ENCODE measurements at places on chromosomes 1 and 21.

DNA sequence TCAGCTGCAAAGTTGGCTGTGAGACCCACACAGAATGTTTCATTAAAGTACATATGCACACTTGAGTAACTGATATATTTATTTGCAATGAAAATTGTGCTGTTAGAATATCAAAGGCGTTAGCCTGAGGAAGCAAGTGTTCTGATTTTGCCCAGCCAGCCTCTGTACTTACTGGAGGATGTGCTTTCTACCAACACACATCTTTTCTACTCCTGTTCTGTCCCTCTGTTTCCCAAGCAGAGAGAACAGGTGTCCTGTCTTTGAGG lies 31.4 kb downstream of the ELAVL4 start:
- no peak for DNase-seq

- DNase-seq = no peak
Measured at GRCh38 chr1:78726686-78727085, 77.1 kb downstream of the IFI44 start.

- DNase-seq = peak; percentile 90
Measured at GRCh38 chr1:91804546-91805023, 81.4 kb downstream of the TGFBR3 start.

- no peak for DNase-seq
Measured at GRCh38 chr1:224828691-224829090, 100.8 kb upstream of the DNAH14 start.

GRCh38 chr1:1239614-1240347 lies 6.7 kb downstream of the C1QTNF12 start:
- DNase-seq = no peak

GRCh38 chr1:97875996-97876395 lies 44.8 kb downstream of the DPYD start:
- DNase-seq = no peak

- no peak for DNase-seq
Measured at GRCh38 chr1:200316148-200316803, 93.6 kb downstream of the ZNF281 start.

DNA sequence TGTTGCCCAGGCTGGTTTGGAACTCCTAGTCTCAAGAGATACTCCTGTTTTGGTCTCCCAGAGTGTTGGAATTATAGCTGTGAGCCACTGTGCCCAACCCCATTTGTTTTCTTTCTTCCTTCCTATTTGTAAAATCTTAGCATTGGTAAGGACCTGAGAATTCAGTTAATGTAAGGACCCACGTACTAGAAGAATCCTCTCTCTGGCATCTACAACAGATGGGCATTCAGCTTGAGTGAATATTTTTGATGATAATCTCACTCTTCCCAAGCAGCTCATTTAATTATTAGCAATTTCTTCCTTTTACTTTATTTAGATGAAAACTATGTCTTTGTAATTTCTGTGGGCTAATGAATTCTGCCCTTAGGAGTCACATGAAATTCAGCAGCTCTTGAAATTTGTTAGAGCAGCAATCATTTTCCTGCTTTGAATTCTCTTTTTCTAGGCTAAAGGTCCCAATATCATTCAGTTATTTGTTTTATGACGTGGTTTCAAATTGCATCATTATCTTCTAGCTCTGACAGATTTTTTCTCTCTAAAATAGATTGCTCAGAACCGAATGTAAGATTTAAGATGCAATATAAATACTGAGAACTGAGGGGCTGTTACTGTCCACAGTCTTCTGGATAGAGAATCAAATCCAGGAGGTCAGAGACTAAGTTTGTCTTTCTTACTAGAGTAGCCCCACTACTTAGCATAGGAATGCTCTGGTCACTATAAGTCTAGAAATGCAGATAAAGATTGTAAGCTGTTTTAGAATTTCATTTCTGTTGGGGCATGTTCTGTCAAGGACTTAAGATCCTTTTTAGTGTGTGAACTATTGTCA lies 59.4 kb downstream of the EPB41 start:
- DNase-seq = no peak

DNA sequence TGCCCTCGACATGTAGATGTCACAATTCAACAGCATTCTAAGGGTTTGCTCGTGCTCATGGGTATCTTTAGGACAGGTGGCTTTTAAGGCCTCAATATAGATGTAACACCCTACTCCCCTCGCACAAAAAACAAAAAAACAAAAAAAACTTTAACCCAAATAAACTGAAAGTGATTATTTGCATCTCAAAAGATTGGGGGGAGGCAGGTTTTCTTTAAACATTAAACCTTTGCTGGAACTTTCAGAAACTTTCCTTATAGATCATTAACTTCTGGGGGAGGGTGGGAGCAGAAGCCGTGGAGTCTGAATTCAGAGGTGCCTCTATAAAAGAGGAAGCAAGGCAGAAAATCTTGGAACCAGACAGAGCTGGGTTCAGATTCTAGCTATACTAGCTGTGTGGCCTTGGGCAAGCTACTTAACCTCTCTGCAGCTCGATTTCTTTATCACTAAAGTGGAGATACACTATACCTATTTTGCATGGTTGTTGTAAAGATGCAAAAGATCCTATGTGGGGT lies 3.2 kb upstream of the KIAA1614 start:
- no peak for DNase-seq

GRCh38 chr1:185427264-185427663 lies 110.2 kb upstream of the IVNS1ABP start:
- DNase-seq = no peak

DNA sequence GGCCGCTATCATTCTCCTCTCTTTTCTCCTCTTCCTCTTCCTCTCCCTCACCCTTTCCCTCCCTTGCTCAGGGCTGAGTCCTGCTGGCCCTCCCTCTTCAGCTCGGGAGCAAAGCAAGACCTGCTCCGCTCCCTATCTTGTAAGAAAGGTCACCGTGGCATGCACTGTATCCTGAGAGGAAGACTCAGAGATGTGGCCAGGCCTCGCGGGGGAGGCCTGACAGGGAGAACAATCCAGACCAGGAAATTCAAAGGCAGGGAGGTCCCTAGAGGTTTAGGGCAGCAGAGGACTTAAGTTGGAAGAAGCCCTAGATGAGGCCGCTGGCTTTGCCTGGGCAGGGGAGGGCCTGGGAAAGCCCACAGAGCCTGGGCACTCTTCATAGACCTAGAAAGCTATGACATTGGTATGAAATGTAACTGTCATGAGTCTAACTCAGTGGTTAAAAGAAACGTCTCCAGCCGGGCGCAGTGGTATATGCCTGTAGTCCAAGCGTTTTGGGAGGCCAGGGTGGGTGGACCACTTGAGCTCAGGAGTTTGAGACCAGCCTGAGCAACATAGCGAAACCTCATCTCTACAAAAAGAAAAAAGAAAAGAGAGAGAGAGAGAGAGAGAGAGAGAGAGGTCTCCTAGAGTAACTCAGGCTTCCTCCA lies 14.6 kb upstream of the PTAFR start:
- no peak for DNase-seq

- no peak for DNase-seq
Measured at GRCh38 chr1:223010582-223011504, 132.2 kb downstream of the TLR5 start.

DNA sequence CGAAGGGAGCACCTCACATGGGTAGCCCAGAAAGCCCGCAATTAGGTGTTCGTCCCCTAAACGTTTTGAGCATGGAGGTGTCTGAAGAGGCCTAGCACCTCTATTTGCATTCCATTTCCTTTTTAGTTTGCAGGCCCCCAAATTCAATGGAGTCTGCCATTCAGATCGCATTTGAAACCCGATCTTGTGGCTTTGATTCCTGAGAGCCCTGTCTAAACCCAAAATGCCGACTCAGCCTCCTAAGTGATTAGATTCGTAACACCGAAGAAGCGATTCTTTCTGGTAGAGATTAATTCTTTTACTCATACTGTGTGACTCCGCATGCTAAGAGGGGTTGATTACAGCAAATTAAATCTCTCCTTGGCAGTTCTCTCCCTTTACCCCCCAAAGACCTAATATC lies 415.2 kb upstream of the KAZN start:
- DNase-seq = no peak

DNA sequence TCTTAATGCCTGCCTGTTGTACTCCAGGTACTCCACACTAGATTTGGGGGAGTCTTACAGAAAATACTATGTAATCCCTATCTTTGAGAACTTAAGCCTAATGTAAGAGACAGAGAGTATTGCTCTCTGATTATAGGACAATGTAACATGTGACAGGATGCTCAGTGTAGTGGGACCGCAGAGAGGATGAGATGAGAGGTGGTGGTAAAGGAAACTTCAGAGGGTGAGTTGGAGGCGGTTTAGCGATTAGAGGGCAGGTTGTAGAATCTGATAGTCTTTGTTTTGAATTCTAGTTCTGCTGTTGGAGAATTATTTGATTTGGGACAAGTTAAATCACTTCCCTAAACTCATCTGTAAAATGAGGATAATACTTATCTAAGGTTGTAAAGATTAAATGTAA lies 5.4 kb downstream of the SOAT1 start:
- peak; percentile 71 for DNase-seq

GRCh38 chr1:165598676-165599059 lies 32.4 kb upstream of the MGST3 start:
- DNase-seq = no peak

- DNase-seq = no peak
Measured at GRCh38 chr1:8396786-8397406, 79.0 kb downstream of the SLC45A1 start.

DNA sequence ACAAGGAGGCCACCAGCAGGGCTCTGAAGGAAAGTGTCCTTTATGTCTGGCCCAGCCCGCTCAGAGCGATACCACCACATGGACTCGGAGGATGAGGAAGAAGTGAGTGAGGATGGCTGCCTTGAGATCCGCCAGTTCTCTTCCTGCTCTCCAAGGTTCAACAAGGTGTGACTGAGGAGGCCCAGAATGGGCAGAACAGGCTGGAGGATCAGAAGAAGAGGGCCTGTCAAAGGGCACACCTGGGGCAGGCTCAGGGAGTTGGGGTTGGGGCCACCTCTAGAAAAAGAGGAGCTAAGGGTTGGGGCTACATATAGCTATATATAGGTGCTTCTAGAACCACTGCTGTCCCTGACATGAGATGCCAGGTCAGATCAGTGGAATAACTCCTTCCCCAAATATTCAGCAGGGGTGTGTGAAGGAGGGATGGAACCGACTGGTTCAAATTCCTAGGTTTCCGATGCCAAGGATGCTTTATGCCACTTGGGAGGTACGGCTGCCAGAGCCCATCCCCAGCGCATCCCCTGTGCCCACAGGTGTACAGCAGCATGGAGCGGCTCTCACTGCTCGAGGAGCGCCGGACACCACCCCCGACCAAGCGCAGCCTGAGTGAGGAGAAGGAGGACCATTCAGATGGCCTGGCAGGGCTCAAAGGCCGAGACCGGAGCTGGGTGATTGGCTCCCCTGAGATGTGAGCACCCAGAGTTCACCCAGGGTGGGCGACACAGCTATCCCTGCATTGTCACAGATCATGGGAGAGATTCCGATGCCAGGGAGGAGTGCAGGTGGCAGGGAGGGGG lies 102.2 kb downstream of the PIK3R3 start:
- no peak for DNase-seq

All from activated CD4-positive, alpha-beta T cell treated with anti-CD3 and anti-CD28 coated beads, Interleukin-2, amount 10 ng/mL, durations not matched to agents 7 days and 5 days (primary cell).